ENCODE measurements at places on chromosomes 16 and 17. TPM values are rescaled to one million over a fixed set of nuclear protein-coding genes. Genes with fewer than 3 reads are reported as not detected.

DNA sequence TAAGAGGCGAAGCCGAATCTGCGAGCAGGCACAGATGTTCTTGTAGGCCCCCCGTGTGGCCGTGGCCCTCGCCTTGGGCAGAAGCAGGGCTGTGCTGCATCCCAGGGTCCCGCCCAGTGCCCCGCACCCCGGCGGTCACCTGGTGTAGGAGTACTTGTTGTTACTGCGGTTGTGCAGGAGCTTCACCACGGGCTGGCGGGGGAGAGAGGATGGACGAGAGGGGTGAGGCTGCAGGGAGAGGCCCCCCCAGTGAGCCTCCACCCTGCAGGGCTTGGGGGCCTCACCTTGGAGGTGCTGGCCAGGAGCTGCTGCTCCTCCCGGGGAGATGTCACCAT, 11.4 kb downstream of the ASPHD1 start:
- no peak overlapping the region for H3K27ac ChIP-seq
- H3K36me3 ChIP-seq = no peaks in the 10 kb centered on the region
- no peaks in the 10 kb centered on the region for H3K27me3 ChIP-seq
- no peak for DNase-seq
- no peak overlapping the region for H3K4me3 ChIP-seq

Gene SLC52A1
- total RNA-seq = 0.61 TPM

DNA sequence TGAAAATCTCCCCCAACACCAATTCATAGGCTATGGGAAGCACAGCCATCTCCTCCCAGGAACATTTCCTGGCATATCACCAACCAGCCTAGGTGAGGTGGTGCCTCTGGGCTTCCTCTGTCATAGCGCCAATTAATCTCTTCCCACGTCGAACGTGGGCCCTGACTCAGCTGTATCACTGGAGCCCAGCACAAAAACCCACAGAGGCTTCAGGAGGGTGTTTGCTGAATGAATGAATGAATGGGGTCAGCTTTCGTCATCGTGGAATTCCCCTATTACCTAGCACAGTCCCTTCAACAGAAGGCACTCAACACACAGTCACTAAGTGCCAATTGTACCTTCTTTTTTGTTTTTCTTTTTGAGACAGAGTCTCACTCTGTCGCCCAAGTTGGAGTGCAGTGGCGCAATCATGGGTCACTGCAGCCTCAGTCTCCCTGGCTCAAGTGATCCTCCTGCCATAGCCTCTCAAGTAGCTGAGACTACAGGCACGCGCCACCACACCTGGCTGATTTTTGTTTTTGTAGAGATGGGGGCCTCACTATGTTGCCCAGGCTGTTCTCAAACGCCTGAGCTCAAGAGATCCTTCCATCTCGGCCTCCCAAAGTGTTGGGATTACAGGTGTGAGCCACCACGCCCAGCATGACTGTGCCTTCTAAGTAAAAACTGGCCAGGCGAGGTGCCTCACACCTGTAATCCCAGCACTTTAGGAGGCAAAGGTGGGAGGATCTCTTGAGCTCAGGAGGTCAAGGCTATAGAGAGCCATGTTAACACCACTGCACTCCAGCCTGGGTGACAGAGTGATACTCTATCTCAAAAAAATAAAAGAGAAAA, 4.1 kb downstream of the ZNF688 start:
- DNase-seq = no peak
- H3K27ac ChIP-seq = no peak overlapping the region
- H3K4me1 ChIP-seq = no peaks in the 10 kb centered on the region
- no peaks in the 10 kb centered on the region for H3K27me3 ChIP-seq
- no peak overlapping the region for H3K4me3 ChIP-seq

DNA sequence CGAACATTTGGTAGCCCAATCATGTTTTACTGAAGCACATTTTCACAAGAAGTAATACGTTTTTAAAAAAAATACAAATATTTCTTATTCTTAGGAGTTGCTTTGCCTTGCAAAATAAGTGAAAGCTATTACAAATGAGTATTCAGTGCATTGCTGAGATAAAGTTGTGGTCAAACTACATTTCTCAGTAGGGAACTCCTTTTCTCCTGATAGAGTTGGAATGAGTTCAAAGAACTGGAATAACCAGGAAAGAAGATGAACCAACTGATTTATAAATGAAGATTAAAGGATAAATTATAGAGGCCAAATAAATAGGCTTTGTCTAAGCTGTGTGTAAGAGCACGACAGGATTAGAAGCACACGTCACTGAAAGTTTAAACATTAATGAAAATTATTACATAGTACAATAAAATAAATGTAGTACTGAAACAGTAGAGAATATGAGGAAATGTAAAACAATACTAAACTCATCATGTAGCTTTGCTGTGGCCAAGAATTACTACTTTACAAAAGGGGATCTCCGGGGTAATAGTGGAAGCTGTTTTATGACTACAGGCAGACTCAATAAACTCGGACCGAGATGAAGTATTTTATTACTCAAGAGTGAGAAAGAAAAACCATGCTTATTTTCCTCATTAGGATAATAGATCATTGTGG, 73.6 kb downstream of the KCNJ2 start:
- no peak overlapping the region for H3K4me3 ChIP-seq
- DNase-seq = no peak
- H3K4me1 ChIP-seq = no peaks in the 10 kb centered on the region
- no peaks in the 10 kb centered on the region for H3K27me3 ChIP-seq
- H3K27ac ChIP-seq = no peak overlapping the region
- no peaks in the 10 kb centered on the region for H3K36me3 ChIP-seq

GRCh38 chr17:22453181-22453580, 760.9 kb downstream of the KCNJ18 start:
- DNase-seq = no peak
- H3K27me3 ChIP-seq = no peaks in the 10 kb centered on the region
- no peaks in the 10 kb centered on the region for H3K4me1 ChIP-seq
- H3K36me3 ChIP-seq = no peaks in the 10 kb centered on the region
